Psoas muscle (tissue), 8 donors: ENCODE measurements at places on chromosomes 13 and 19. TPM values are rescaled to one million over a fixed set of nuclear protein-coding genes. Genes with fewer than 3 reads are reported as not detected.
A peak's percentile ranks its signal among the peaks of the same experiment; 100 is the strongest.

Gene FAM83E
- not detected for polyA plus RNA-seq

Gene IGLON5
- polyA plus RNA-seq, result not detected

Gene CGB5
- not detected for polyA plus RNA-seq

Gene TMEM259
- polyA plus RNA-seq, result 80.6 TPM

- no peak for DNase-seq
These were observed 140.0 kb downstream of the SIPA1L3 start for GRCh38 chr19:38047049-38047438.

DNA sequence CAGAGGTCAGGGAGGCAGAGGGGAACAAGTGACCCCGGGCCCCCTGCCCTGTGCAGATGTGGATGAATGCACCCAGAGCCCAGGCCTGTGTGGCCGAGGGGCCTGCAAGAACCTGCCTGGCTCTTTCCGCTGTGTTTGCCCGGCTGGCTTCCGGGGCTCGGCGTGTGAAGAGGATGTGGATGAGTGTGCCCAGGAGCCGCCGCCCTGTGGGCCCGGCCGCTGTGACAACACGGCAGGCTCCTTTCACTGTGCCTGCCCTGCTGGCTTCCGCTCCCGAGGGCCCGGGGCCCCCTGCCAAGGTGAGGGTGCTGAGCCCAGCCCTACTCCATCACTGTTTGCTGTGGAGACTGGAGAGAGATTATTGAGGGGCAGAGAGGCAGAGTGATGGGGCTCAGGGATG lies 9.9 kb downstream of the LTBP4 start:
- DNase-seq, result no peak

- DNase-seq, result no peak
These were observed 1.6 kb downstream of the ELAVL3 start for GRCh38 chr19:11479090-11479897.

DNA sequence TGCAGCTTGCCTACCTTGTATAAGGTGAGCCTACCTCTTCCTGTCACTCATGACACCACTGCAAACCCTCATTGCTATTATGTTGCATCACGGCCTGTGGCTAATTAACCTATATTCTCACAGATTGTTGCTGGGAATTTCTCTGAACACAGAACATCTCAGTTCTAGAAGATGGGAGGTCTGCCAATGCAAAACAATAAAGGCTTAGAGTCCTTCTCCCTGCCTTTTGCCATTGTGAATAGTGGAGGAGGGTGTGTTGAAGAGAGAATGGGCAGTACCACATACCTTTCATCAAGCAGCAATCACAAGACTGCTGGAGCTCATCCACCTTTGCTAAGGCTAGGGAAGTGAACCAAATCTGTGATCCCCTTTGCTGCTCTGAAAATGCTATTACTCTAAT lies 34.4 kb downstream of the WDFY2 start:
- no peak for DNase-seq

- DNase-seq, result no peak
These were observed 826.9 kb upstream of the PCDH9 start for GRCh38 chr13:68056816-68057710.

DNA sequence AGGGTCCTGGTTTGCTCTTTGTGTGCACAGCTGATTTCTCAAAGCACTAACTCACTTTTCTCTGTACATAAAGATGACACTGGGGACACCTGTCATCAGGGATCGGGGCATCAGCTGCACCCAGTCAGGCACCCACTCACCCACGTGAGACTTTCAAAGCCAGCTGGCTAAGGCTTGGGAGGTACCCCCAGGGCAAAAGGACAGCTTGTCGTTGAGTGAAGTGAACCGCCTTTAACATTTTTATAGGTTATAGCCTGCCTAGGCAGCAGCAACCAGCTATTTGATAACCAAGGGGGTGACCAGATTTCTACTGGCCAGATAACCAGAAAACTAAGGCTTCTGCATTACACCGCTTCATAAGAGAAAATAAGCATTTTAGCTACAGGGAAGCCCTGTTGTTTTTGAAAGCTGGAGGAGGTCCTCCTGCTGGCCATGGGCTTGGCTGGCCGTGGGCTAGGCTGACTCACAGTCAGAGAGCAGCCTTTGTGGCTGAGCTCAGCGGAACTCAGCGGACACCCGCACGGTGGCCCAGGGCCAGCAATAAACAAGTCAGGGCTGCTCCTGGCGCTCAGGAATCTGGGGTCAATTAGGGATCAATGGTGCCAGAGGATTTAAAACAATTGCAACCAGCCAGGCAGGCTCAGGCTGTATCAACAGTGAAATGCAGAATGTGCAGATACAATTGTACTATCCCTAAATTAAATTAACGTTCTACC lies 57.1 kb downstream of the ALOX5AP start:
- peak; percentile 88 for DNase-seq
